ENCODE measurements at places on chromosomes 7 and 10.

DNA sequence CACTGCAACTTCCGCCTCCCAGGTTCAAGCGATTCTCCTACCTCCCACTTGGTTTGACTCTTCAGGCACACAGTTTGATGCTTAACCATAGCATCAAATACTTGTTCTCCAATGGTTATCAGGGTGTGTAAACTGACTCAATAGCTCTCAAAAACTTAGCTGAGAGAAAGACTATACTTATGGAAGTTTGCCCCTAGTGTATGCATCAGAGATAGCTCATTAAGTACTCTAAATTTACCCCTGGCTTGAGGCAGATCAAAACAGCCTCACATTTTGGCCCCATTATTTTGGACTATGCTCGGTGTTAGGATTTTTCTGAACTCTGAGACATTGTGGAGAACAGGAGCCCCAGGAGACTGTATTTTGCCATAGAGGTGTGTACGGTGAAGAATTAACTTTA, 40.8 kb upstream of the SLC35B4 start:
- DNase-seq = no peak

- no peak for DNase-seq
These were observed 67.0 kb downstream of the WDR37 start for GRCh38 chr10:1123198-1123597.

- DNase-seq = no peak
These were observed 183.2 kb downstream of the PRPF18 start for GRCh38 chr10:13769946-13770345.

DNA sequence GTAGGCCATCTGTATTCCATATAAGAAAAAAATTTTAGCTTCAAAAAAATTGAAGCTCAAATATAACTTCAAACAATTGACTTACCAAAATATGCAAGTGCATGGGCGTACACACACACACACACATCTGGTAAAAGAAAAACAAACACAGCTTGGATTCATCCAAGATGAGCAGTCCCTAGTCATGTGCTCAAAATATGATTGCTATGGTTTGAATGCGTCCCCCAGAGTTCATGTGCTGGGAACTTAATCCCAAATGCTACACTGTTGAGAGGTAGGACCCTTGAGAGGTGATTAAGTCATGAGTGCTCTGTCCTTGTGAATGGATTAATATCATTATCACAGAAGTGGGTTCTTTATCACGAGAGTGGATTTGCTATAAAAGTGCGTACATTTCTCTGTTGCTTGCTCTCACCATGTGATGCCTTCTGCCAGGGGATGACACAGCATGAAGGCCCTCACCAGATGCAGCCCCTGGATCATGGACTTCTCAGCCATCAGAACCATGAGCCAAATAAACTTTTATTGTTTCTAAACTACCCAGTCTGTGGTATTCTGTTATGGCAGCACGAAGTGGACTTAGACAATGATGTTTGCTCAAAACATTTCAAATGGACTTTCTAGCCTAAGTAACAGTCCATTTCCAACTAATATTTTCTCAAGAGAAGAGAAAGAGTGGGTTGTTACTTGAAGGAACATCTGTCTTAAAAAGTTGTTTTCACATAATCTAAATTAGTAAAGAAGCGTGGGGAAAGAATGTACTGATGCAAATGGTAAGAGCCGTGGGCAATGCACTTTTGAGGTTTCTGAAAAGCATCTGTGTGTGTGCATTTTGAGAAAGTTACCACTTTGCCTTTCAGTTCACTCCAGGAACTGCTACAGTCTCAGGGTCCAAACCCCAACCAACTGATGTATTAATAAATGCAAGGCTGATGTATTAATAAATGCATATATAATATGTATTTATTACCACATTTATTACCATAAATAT, 15.1 kb upstream of the SVIL start:
- no peak for DNase-seq

GRCh38 chr7:127536741-127537140, 48.7 kb downstream of the GCC1 start:
- DNase-seq = no peak

GRCh38 chr7:149719912-149720335, 53.5 kb downstream of the ZNF467 start:
- no peak for DNase-seq

- DNase-seq = no peak
These were observed 630.8 kb downstream of the SDK1 start for GRCh38 chr7:3931843-3932242.

DNA sequence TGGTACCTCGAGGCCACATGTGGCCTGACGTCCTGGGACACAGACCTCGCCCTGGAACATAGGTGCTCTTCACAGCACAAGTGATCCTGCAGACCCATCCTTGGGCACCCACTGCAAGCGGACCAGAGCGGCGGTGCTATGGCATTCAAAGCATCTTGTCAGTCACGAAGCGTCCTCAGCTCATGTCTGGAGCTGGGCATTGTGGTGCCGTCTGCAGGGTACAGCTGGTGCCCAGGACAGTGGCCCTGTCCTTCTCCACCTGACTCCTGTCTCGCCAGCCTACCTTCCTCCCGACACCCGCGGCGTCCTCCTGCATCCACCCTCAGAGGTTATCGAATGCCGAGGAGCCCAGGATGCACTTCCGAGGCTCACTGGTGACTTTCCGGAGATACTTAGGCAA, 26.5 kb downstream of the ADGRA1 start:
- no peak for DNase-seq

DNA sequence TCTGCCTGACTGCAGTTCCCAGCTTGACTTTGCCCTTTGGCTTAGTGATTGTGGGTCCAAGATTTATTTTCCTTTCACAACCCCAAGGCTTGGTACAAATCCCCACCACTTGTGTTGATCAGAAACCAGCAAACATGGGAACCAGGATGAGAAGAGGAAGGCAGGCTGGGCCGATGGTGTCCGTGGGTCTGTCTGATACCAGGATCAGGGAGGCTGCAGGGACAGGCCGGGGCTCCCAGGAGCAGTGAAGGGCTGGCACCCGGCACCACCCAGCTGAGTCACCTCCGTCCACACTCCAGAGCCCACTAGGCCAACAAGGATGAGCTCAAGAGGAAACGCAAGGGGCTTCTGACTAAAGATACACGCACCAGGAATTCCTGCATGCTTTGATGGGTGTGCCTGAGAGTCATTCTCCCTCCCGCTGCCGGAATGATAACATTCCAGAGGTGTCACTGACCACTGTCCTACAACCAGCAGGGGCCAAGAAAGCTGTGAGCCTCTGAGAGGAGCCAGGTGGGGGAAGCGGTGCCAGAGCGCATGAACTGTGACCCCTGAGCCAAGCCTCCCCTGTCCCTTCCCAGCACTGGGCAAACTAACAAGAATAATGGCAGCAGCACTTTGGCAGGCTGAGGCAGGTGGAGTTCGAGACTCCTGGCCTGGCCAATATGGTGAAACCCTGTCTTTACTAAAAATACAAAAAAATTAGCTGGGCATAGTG, 29.2 kb upstream of the PROSER2 start:
- no peak for DNase-seq

- no peak for DNase-seq
These were observed 31.7 kb upstream of the OPALIN start for GRCh38 chr10:96390460-96390864.

DNA sequence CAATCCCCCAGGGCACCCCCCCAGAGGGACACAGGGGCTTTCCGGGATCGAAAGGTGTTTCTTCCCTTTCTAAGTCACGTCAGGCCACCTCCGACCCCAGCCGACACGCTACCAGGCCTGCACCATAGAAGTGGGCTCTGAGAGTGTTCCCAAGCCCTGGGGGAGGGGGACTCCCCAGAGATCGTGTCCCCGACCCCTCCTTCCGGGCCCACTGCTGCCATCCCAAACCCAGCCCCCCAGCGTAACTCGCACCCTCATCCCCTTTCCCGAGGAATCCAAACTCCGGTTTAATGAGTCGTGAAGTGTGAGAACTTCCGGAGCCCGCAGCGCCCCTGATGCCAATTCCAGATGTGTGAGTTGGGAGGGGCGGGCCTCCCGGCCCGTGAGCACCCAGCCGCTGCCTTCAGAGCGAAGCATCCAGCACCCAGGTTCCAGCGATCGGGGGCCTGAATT, 11.3 kb downstream of the UNCX start:
- no peak for DNase-seq

- DNase-seq = peak; percentile 78
These were observed 34.1 kb downstream of the NET1 start for GRCh38 chr10:5446390-5446926.

GRCh38 chr7:87129848-87130247, 22.4 kb upstream of the DMTF1 start:
- DNase-seq = no peak

GRCh38 chr10:77501846-77502261, 135.8 kb downstream of the KCNMA1 start:
- DNase-seq = no peak

- no peak for DNase-seq
These were observed 23.6 kb upstream of the ZRANB1 start for GRCh38 chr10:124918191-124918830.

GRCh38 chr10:93288679-93289634, 193.2 kb downstream of the MYOF start:
- DNase-seq = peak; percentile 31

GRCh38 chr10:96044736-96045135, 1.4 kb downstream of the CCNJ start:
- no peak for DNase-seq

GRCh38 chr7:106273009-106273668, 11.6 kb downstream of the NAMPT start:
- DNase-seq = no peak

- no peak for DNase-seq
These were observed 163.5 kb upstream of the TCERG1L start for GRCh38 chr10:131475043-131475442.

- DNase-seq = no peak
These were observed 60.7 kb downstream of the SMURF1 start for GRCh38 chr7:99083068-99083651.

GRCh38 chr7:12157517-12157916, 53.6 kb upstream of the TMEM106B start:
- DNase-seq = no peak

- DNase-seq = no peak
These were observed 172.4 kb downstream of the LRRC4 start for GRCh38 chr7:127858915-127859189.

GRCh38 chr7:137990251-137990941, 11.5 kb downstream of the CREB3L2 start:
- no peak for DNase-seq

DNA sequence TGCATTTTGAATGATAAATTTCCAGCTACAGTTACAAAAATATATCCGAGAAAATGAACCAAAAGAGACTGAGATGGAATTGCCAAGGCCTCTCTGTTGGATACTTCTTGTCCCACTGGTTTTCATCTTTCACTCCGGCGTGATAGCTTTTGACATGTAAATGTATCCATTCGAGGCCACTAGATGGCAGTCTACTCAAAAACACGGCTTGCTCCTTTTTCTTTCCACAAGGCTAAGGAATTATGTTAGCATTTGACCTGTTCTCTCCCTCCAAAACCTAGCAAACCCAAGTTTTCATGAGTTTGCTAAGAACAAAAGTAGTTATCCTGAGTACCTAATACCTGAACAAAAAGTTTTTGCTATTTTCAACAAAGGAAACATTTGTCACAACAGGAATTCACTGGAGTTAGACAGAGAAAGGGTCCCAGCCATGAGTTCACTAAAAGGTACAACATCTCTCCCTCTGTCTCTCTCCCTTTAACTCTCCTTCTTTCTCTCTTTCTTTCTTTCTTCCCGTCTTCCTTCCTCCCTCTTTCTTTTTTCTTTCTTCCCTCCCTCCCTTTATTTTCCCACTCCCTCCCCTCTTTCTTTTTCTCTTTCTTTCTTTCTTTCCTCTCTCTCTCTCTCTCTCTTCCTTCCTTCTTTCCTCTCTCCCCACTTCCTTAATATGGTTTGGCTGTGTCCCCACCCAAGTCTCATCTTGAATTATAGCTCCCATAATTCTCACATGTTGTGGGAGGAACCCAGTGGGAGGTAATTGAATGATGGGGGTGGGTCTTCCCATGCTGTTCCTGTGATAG, 207.9 kb upstream of the MYO3A start:
- no peak for DNase-seq

- no peak for DNase-seq
These were observed 2.4 kb downstream of the CH25H start for GRCh38 chr10:89204621-89205185.

- DNase-seq = no peak
These were observed 466.6 kb upstream of the IGFBP3 start for GRCh38 chr7:46387646-46388045.

DNA sequence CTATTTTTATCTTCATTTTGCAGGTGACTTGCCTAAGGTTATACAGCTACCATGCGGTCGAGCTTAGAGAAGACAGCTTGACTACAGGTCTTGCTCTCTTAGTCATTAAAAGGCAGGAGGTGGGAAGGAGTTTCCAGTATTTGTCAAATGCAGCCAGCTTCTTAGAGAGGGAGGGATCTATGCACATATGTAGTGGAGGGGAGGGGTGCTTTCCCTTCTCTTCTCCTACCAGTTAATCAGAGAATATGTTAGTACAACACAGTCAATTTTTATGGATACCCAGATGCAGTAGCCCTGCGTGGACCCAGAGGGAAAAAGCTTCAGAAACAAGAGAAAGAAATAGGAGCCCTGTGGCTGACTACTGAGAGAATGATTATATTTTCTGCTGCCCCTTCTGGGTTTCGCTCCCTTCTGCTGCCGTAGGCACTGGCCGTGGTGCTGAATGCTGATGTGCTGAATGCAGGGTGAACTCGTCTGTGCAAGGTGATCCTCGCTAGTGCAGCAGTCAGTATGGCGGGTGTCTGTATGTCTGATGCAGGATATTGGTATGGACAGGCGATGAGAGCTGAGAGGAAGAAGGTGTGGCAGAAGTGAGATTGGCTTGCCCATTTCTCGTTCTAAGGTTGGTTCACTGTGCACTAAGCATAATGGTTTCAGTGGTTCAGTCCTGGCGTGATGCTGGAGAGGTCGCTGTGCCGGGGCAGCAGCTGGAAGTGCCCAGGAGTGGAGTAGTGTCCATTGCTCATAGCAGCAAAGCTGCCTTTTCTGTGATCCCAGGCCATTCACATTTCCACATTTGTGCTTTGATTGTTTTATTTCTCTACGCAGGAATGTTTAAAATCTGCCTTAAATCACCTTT, 189.2 kb upstream of the PODXL start:
- no peak for DNase-seq

- DNase-seq = no peak
These were observed 29.2 kb downstream of the SLC13A1 start for GRCh38 chr7:123170333-123171246.

- DNase-seq = no peak
These were observed 72.1 kb upstream of the EGFR start for GRCh38 chr7:54946764-54947163.

DNA sequence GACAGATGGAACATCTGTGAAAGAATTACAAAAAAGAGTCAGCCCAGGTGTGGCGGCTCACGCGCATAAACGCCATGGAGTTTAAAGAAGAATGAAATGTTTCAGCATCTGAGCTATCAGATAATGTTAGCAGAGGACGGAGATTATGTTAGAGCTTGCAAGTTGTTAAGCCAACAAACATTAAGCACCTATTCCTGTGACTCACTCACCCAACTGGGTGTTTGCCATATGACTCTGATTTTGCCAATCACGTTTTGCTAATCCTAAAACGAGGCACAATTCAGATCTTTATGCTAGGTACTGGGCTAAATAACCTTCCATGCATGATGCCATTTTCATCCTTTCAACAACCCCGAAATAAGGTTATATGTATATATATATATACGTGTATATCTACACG, 29.0 kb upstream of the CCNY start:
- DNase-seq = no peak
